Mesendoderm (in vitro differentiated cells): ENCODE measurements at places on chromosomes 3 and 15.
A peak's percentile ranks its signal among the peaks of the same experiment; 100 is the strongest.

GRCh38 chr3:126107203-126107939 is 23.4 kb upstream of the SLC41A3 start:
- H3K4me1 ChIP-seq: no peaks in the 10 kb centered on the region
- no peaks in the 10 kb centered on the region for H3K36me3 ChIP-seq
- DNase-seq: no peak

- no peaks in the 10 kb centered on the region for H3K27me3 ChIP-seq
- H3K4me3 ChIP-seq: no peak overlapping the region
- no peaks in the 10 kb centered on the region for H3K36me3 ChIP-seq
- H3K4me1 ChIP-seq: no peaks in the 10 kb centered on the region
These were observed 35.8 kb downstream of the SLC9A9 start for GRCh38 chr3:143812481-143812880.

GRCh38 chr3:119035014-119035346 is 334 bp upstream of the IGSF11 start:
- peaks cover 4% of the 10 kb centered on the region for H3K27me3 ChIP-seq
- no peak overlapping the region for H3K4me3 ChIP-seq
- no peaks in the 10 kb centered on the region for H3K36me3 ChIP-seq
- no peaks in the 10 kb centered on the region for H3K4me1 ChIP-seq
- no peak overlapping the region for H3K27ac ChIP-seq

DNA sequence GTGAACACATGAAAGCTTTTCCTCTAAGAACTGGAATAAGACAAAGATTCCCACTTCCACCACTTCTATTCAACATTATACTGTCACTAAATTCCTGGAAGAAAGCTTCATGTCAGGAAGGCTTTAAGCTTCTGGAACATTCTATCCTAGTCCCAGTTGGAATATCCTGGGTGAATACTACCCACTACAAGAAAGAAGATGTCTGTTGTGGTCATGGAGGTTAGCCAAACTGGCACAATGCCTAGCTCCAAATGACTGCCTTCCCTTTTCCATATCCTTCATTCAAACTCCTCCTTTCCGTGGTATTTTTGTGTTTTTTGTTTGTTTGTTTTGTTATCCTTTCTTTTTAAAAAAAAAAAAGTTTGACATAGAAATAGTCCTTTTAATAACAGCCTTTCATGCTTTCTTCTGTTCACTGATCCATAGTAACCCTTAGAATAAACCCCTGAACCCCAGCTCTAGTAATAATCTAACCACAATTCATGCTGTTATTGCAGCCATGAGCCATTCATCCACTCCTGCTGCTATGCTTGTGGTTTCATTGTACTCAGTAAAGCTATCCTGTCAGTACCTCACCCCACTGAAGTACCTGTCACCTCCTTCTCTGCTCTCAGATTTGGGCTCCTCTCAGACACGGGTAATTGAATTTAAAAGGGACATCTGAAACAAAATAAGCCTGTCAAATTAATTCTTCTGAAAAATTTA is 447.5 kb downstream of the IGSF11 start:
- no peak for DNase-seq
- no peak overlapping the region for H3K27ac ChIP-seq
- no peak overlapping the region for H3K4me3 ChIP-seq

GRCh38 chr15:43249236-43249635 is 17.5 kb downstream of the TGM5 start:
- DNase-seq: no peak
- H3K4me3 ChIP-seq: no peak overlapping the region
- no peak overlapping the region for H3K27ac ChIP-seq
- no peaks in the 10 kb centered on the region for H3K27me3 ChIP-seq

DNA sequence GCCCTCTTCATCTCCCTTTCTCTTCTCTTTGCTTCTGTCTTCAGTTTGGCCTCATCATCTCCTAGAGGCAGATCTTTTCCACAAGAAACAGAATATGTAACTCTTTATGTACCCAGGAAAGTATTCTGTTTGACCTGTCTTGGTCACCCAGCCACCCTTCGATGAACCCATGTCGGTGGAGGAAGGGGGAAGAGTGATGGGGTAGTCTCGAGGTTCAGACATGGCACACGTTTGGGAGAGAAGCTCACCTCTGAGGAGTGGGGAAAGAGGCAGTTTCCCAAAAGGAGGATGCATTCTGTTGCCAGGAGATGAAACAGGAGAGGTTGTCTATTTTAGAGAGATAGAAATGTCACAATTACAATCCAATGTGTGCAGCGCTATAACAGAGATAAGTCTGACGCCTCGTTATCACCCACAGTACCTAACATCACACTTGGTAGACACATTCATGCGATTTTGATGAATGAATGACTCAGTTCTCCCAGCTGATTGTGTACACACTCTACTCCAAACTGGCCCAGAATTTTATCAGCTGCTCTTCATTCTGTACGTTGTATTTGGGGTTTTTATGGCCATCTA is 722 bp upstream of the CCDC50 start:
- peak; percentile 75 for DNase-seq
- H3K27ac ChIP-seq: no peak overlapping the region
- no peak overlapping the region for H3K4me3 ChIP-seq
- no peaks in the 10 kb centered on the region for H3K27me3 ChIP-seq
- H3K4me1 ChIP-seq: peaks cover 10% of the 10 kb centered on the region
- no peaks in the 10 kb centered on the region for H3K36me3 ChIP-seq

- H3K36me3 ChIP-seq: no peaks in the 10 kb centered on the region
- H3K4me3 ChIP-seq: no peak overlapping the region
- no peaks in the 10 kb centered on the region for H3K27me3 ChIP-seq
- H3K27ac ChIP-seq: no peak overlapping the region
These were observed 1.1 kb upstream of the GYG1 start for GRCh38 chr3:148990236-148990635.

DNA sequence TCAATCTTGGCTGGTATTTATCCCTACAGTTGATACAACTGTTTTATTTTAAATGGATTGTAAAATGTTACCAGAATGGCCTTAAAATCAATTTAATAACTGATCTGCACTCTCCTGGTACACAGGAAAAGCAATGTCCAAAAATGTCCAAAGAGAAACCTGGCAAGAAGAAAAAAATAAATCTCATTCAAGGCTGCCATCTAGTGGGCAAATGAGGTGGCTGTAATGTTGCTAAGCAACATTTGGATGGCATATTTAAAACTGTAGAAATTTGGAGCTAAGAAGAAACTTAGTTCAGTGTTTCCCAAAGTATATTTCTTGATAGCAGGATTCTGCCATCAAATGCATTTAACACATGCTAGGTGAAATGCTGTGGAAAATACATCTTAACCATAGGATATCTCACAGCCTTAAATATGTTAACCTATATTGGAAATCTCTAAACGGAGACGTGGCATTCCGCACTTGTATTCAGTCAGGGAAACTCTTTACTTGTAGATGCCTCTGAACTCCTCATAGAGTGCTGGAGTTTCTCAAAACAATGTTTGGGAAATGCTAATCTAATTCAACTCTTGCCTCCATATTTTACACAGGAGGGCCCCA is 216.8 kb downstream of the ERC2 start:
- H3K4me1 ChIP-seq: peaks cover 7% of the 10 kb centered on the region
- H3K27me3 ChIP-seq: no peaks in the 10 kb centered on the region
- H3K36me3 ChIP-seq: no peaks in the 10 kb centered on the region

GRCh38 chr3:48528048-48528447 is 24.1 kb upstream of the SHISA5 start:
- peaks cover 1% of the 10 kb centered on the region for H3K36me3 ChIP-seq
- no peaks in the 10 kb centered on the region for H3K27me3 ChIP-seq
- no peak for DNase-seq
- H3K4me3 ChIP-seq: no peak overlapping the region
- no peak overlapping the region for H3K27ac ChIP-seq

DNA sequence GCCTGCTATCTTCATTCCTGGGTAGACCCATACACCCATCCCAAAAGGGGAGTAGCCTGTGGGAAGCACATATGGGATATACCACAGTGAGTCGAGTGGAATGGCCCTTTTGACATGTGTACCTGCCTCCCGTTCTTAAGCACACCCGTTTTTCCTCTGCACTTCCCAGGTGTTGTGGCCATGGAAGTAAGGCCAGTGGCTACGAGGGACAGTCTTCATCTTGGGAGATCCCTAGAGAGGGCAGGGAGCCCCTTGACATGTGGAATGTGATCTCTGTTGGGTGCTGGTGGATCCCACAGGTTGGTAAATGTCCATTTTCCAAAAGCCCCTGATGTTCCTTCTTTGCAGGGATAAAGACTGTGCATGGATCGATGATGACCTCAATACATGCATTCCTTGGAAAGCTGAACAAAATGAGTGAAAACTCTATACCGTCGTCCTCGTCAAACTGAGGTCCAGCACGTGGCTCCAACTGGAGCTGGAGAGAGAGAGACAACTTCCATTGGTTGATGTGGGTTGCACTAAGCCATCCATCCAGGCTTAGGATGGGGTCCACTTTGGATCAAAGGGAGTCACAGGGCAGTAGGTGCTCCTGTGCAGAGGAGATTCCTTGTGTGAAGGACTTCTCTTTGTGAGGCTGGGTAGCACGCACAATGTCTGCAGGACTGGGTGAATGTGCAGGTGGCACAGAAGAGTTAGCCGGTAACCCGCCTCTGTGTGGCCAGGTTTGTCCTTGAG is 136.8 kb downstream of the SNRPN start:
- H3K4me1 ChIP-seq: no peaks in the 10 kb centered on the region
- H3K4me3 ChIP-seq: no peak overlapping the region
- DNase-seq: no peak
- H3K36me3 ChIP-seq: peaks cover 31% of the 10 kb centered on the region

DNA sequence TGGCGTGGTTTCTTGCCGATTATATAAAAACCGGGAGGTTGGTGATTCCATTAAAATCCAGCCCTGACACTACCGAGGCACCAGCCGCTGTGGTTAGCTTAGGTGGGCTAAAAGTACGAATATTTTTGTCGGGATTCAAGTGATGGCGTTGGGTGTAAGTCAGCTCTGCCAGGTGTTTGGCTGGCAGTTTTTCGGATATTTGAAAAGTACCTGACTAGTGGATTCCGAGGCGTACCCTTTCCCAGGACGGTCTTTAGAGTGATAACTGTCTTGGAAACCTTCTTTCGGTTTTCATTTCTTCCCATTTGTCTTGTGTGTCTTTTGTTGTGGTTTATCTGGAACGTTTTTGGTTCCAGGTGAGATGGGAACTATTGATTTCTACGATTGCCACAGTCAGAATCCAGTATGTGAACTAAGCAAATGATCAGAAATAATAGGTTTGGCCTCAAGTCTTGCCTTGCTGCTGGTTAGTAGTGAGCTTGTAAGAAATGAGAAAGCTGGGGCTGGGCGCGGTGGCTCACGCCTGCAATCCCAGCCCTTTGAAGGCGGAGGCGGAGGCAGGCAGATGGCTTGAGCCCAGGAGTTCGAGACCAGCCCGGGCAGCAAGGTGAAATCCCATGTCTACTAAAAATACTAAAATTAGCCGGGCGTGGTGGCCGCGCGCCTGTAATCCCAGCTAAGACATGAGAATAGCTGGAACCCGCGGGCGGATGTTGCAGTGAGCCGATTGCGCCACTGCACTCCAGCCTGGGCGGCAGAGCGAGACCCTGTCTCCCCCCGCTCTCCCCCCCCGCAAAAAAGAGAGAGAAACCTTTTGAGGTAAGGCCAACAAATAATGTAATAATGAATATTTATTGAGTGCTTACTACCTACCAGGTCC is 1.4 kb downstream of the FYTTD1 start:
- H3K27me3 ChIP-seq: no peaks in the 10 kb centered on the region
- H3K4me3 ChIP-seq: peak overlapping the region; percentile 40
- H3K36me3 ChIP-seq: no peaks in the 10 kb centered on the region
- peak; percentile 18 for DNase-seq
- no peak overlapping the region for H3K27ac ChIP-seq

- peak; percentile 26 for DNase-seq
- H3K4me1 ChIP-seq: peaks cover 3% of the 10 kb centered on the region
- no peak overlapping the region for H3K4me3 ChIP-seq
- H3K27ac ChIP-seq: no peak overlapping the region
These were observed 8.2 kb upstream of the SNTN start for GRCh38 chr3:63644212-63644797.

GRCh38 chr3:74920721-74921350 is 306.4 kb upstream of the CNTN3 start:
- H3K27ac ChIP-seq: no peak overlapping the region
- H3K4me1 ChIP-seq: no peaks in the 10 kb centered on the region
- no peak for DNase-seq
- no peaks in the 10 kb centered on the region for H3K27me3 ChIP-seq
- H3K4me3 ChIP-seq: no peak overlapping the region

GRCh38 chr3:11847607-11848006 is 922 bp upstream of the TAMM41 start:
- H3K4me3 ChIP-seq: no peak overlapping the region
- no peaks in the 10 kb centered on the region for H3K4me1 ChIP-seq
- no peaks in the 10 kb centered on the region for H3K36me3 ChIP-seq
- peak; percentile 11 for DNase-seq

DNA sequence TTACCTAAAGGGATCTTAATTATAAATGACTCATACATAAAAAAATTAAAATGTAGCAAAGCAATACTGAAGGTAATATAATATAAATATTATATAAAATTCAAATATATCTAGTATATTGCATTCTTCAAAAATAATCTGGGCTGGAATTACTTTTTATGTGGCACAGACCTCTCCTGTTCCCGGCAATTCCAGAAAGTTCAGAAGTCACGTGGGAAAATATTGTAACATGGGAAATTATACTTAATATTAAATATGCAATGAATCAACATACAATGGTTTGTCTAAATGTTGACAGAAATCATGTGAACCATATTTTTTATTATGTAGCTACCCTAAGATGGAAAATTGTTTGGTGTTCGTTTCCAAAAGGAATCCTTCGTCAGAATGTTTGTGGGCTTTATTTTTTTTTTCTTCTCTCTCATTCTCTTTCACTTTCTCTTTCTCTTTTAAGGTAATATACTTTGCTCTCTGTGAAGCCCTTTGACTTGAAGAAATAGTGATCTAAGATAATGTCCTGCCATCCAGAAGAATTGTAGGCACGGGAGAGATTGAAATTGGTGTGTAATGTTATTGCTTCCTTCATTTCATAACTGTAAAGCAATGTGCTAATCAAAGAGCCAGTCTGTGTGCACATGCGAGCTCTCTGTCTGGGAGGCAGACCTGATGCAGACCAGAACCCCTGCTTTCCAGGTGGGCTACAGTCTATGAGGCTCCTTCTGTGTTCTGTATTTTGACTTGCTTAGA is 559.4 kb downstream of the NR2F2 start:
- H3K27me3 ChIP-seq: no peaks in the 10 kb centered on the region
- no peaks in the 10 kb centered on the region for H3K4me1 ChIP-seq
- H3K4me3 ChIP-seq: no peak overlapping the region
- H3K27ac ChIP-seq: no peak overlapping the region
- no peak for DNase-seq

DNA sequence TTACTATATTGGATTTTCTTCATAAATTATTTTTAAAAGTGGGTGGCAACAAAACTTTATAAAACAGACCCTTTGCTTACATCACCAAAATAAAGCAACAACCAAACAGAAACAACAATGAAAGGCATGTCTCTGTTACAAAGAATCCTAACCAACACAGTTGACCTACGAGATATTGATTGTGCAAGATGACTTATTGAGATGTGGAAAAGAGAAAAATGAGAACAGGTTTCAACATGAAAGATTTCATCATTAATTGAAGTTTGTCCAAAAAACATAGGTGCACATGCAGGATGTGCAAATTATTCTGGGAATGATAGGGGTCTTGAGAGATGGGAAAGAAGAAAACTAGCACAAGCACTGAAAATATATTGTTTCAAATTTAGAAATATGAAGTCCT is 9.0 kb downstream of the GMNC start:
- H3K4me3 ChIP-seq: no peak overlapping the region
- no peaks in the 10 kb centered on the region for H3K27me3 ChIP-seq
- H3K27ac ChIP-seq: no peak overlapping the region
- H3K36me3 ChIP-seq: no peaks in the 10 kb centered on the region
- peaks cover 5% of the 10 kb centered on the region for H3K4me1 ChIP-seq
- no peak for DNase-seq
